Spleen (tissue), 13 donors: ENCODE measurements at places on chromosomes 12 and 14. TPM values are rescaled to one million over a fixed set of nuclear protein-coding genes. Genes with fewer than 3 reads are reported as not detected.

Gene HOXC12
- not detected for total RNA-seq

Gene LYZ
- total RNA-seq, result 149 TPM

Gene KLHDC1
- total RNA-seq, result 11.4 TPM

Gene MYF6
- not detected for total RNA-seq

Gene OTUB2
- 0.56 TPM for total RNA-seq

Gene PPP4R4
- 0.51 TPM for total RNA-seq

Gene KRT5
- not detected for total RNA-seq

Gene KLRC1
- 5.4 TPM for total RNA-seq

Gene IRAK3
- 39.0 TPM for total RNA-seq

Gene PLA2G1B
- not detected for total RNA-seq

Gene KRT73
- 0.13 TPM for total RNA-seq

Gene NTN4
- total RNA-seq, result 207 TPM

Gene PLXNC1
- total RNA-seq, result 111 TPM

Gene PTGR2
- 8.4 TPM for total RNA-seq

Gene BDKRB1
- not detected for total RNA-seq

Gene SYCP3
- 0.39 TPM for total RNA-seq

Gene CLEC14A
- total RNA-seq, result 30.4 TPM

Gene CCDC177
- not detected for total RNA-seq

Gene OR4Q2
- total RNA-seq, result not detected

Gene INSM2
- total RNA-seq, result not detected

Gene GNPTAB
- 90.8 TPM for total RNA-seq

Gene FAM186B
- not detected for total RNA-seq

Gene FAIM2
- 1.9 TPM for total RNA-seq

Gene CIROP
- total RNA-seq, result not detected

Gene TIMELESS
- 17.7 TPM for total RNA-seq

Gene POTEG
- 0.51 TPM for total RNA-seq

Gene OS9
- 256 TPM for total RNA-seq

Gene KRT6B
- total RNA-seq, result not detected

Gene CFAP251
- total RNA-seq, result 9.9 TPM

Gene RBP5
- total RNA-seq, result 108 TPM

Gene LIN7A
- 13.2 TPM for total RNA-seq

Gene HRK
- 0.34 TPM for total RNA-seq

Gene GPR137C
- 1.3 TPM for total RNA-seq

Gene METTL25
- 17.7 TPM for total RNA-seq

Gene E2F7
- 1.9 TPM for total RNA-seq

Gene HOXC10
- not detected for total RNA-seq
